ENCODE measurements at places on chromosomes 7 and 10. TPM values are rescaled to one million over a fixed set of nuclear protein-coding genes. Genes with fewer than 3 reads are reported as not detected.

C10orf105 gene
- polyA plus RNA-seq: 0.71 TPM

GRCh38 chr7:98702021-98702420 is 84.9 kb downstream of the NPTX2 start:
- H3K27ac ChIP-seq: no peak overlapping the region
- no peak for DNase-seq
- H3K27me3 ChIP-seq: no peaks in the 10 kb centered on the region
- no peak overlapping the region for H3K4me3 ChIP-seq
- H3K36me3 ChIP-seq: no peaks in the 10 kb centered on the region

- DNase-seq: no peak
- no peaks in the 10 kb centered on the region for H3K27me3 ChIP-seq
- no peak overlapping the region for H3K27ac ChIP-seq
- H3K36me3 ChIP-seq: no peaks in the 10 kb centered on the region
These were observed 93.9 kb downstream of the DNAH11 start for GRCh38 chr7:21636694-21637093.

DNA sequence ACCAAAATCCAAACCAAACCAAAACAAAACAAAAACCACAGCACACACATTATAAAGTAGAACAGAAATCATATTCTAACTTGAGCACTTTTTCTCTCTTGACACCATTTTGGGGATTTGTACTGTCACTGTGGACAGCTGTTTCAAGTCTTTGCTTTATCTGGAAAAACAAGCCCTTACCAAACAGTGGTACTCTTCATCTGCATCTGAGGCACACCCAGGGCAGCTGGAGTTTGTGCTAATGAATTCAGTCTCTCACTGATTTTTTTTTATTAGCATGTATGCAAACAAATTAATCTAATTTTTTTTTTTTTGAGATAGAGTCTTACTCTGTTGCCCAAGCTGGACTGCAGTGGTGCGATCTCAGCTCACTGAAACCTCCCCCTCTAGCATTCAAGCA is 171.4 kb downstream of the RAPGEF5 start:
- H3K4me3 ChIP-seq: no peak overlapping the region
- peaks cover 9% of the 10 kb centered on the region for H3K4me1 ChIP-seq
- DNase-seq: no peak
- H3K27me3 ChIP-seq: no peaks in the 10 kb centered on the region
- no peaks in the 10 kb centered on the region for H3K36me3 ChIP-seq

DNA sequence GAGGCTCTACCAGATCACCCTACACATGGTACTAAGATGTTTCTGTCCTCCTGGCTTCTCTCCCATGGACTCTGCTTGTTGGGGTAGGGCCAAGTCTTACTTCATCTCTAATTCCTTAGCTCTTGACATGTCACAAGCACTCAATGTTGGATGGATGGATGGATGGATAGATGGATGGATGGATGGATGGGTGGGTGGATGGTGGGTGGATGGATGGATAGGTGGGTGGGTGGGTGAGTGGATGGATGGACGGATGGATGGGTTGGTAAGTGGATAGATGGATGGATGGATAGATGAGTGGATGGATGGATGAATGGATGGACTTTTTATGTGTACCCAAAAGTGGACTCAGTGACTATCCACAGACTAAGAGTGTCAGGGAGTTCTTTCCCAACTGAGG is 28.5 kb downstream of the HSPA12A start:
- H3K27ac ChIP-seq: no peak overlapping the region
- no peaks in the 10 kb centered on the region for H3K4me1 ChIP-seq
- H3K27me3 ChIP-seq: no peaks in the 10 kb centered on the region
- H3K36me3 ChIP-seq: no peaks in the 10 kb centered on the region

GRCh38 chr10:131811630-131812403 is 89.0 kb upstream of the PPP2R2D start:
- no peak for DNase-seq
- peaks cover 2% of the 10 kb centered on the region for H3K4me1 ChIP-seq
- H3K27me3 ChIP-seq: no peaks in the 10 kb centered on the region
- H3K27ac ChIP-seq: no peak overlapping the region

- H3K27me3 ChIP-seq: no peaks in the 10 kb centered on the region
- H3K27ac ChIP-seq: no peak overlapping the region
- DNase-seq: no peak
- H3K4me1 ChIP-seq: peaks cover 3% of the 10 kb centered on the region
- no peaks in the 10 kb centered on the region for H3K36me3 ChIP-seq
These were observed 472.8 kb downstream of the KCNMA1 start for GRCh38 chr10:77164616-77165311.

DNA sequence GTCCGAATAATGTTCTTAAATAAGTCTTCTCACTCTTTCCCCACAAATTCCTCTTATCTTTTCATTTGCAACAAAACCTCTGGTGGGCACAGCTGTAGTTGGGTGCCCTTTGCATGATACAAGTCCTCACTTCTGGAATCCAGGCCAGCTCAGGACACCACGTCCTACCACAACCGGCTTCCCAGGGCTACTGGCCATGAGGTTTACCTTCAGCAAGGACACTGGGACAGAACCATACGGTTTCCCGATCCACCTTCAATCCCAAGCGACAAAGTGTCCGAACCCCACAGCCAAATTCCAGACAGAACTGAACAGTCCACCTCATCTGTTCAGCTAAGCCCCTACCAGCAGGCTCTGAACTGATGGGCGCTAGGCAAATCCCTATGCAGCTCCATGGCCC is 174.6 kb downstream of the FAM107B start:
- no peak overlapping the region for H3K27ac ChIP-seq
- H3K36me3 ChIP-seq: no peaks in the 10 kb centered on the region
- peaks cover 2% of the 10 kb centered on the region for H3K4me1 ChIP-seq
- no peaks in the 10 kb centered on the region for H3K27me3 ChIP-seq
- H3K4me3 ChIP-seq: no peak overlapping the region

WDFY4 gene
- not detected for polyA plus RNA-seq

All from H1 (cell line).